ENCODE measurements at places on chromosomes 16 and 17.

GRCh38 chr16:14564323-14564722 is 65.7 kb downstream of the PARN start:
- no peak for DNase-seq

GRCh38 chr16:50268352-50268751 is 2.0 kb downstream of the ADCY7 start:
- DNase-seq, result no peak

- DNase-seq, result peak; percentile 23
These were observed 2.4 kb downstream of the THRA start for GRCh38 chr17:40064971-40065768.

GRCh38 chr16:31179219-31179746 is 656 bp upstream of the FUS start:
- no peak for DNase-seq

DNA sequence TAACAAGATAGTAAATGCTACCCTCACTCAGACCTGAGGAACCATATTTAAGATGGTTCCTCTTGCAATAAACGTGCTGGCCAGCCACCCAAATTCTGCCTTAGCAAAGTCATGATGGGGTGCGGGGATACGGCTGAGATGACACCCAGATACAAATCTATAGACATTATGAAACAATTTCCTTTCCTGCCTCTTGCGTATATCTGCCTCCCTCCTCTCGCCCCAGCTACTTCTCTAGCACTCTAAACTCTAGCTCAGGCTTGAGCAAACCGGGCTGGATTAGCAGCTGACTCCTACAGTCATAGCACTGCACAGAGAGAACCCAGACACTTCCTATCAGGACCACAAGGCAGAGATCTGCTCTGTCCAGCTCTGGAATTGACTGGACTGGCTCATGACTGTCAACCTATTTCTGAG is 22.3 kb downstream of the CD300LF start:
- no peak for DNase-seq

DNA sequence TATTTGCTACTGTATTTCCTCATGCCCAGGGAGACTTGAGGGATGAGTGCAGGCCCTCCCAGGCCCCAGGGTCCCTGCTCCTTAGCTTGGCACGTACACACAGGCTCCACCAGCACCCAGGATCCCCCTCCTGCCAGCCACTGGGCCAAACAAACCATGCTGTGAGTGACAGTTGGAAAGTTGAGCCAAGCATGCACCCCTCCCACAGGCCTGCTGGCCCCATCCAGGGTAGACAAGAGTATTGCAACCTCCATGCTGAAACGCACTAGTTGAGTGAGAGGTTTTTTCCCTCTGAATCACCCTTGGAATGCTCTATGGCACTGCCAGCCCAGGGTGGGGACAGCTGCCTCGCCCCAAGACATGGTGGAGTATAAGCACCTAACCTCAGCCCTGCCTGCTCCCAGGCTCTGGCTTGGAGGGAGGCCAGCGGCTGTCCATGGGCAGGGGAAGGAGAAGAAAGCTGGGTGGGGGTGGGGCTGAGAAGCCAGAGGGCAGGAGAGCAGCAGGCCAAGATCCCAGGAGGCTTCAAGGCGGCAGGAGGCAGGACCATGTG is 49.6 kb downstream of the PITPNM3 start:
- no peak for DNase-seq
